Cardiac muscle cell (in vitro differentiated cells and primary cell): ENCODE measurements at places on chromosomes 5 and 9. TPM values are rescaled to one million over a fixed set of nuclear protein-coding genes. Genes with fewer than 3 reads are reported as not detected.
A peak's percentile ranks its signal among the peaks of the same experiment; 100 is the strongest.

Gene TRIM36
- 1.4 and 4.6 TPM in 2 replicates for polyA plus RNA-seq

Gene SCGB3A1
- 0.56 TPM in 1 of 2 replicates, not detected in the other for polyA plus RNA-seq

GRCh38 chr9:84711936-84712335 lies 42.4 kb downstream of the NTRK2 start:
- H3K4me3 ChIP-seq = no peak overlapping the region
- H3K36me3 ChIP-seq = no peaks in the 10 kb centered on the region
- H3K27ac ChIP-seq = no peak overlapping the region
- H3K4me1 ChIP-seq = no peaks in the 10 kb centered on the region
- H3K27me3 ChIP-seq = no peaks in the 10 kb centered on the region

DNA sequence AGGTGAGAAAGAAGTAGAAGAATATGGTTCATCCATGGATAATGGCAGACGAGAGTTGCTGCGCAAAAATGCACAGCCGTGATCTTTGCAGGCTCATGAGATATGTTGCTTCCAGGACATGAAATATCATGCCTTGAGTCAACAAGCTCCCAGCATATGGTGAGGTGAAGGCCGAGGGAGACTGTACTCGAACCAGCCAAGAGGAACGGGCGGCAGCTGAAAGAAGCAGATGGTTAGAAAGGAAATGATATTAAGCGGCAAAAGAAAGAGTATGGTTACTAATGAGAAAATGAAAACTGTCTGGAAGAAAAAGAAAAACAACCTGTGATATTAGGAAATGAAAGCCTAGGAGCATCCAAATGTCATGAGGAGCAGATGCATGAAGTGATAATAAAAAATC lies 344.7 kb upstream of the DAP start:
- DNase-seq = no peak
- no peaks in the 10 kb centered on the region for H3K27me3 ChIP-seq
- no peak overlapping the region for H3K4me3 ChIP-seq
- H3K36me3 ChIP-seq = no peaks in the 10 kb centered on the region

DNA sequence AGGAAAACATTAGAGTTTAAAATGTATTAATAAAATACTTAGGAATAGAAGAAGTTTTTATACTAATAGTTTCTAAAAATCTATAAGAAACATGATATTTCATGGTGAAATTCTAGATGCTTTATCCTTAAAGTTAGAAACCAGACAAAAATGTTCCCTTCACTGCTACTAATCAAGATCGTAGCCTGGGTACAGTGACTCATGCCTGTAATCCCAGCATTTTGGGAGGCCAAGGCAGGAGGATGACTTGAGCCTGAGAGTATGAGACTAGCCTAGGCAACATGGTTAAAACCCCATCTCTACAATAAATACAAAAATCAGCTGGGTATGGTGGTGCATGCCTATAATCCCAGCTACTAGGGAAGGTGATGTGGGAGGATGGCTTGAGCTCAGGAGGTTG lies 30.4 kb upstream of the KLF9 start:
- H3K27ac ChIP-seq = no peak overlapping the region
- DNase-seq = peak; percentile 45
- no peaks in the 10 kb centered on the region for H3K36me3 ChIP-seq

DNA sequence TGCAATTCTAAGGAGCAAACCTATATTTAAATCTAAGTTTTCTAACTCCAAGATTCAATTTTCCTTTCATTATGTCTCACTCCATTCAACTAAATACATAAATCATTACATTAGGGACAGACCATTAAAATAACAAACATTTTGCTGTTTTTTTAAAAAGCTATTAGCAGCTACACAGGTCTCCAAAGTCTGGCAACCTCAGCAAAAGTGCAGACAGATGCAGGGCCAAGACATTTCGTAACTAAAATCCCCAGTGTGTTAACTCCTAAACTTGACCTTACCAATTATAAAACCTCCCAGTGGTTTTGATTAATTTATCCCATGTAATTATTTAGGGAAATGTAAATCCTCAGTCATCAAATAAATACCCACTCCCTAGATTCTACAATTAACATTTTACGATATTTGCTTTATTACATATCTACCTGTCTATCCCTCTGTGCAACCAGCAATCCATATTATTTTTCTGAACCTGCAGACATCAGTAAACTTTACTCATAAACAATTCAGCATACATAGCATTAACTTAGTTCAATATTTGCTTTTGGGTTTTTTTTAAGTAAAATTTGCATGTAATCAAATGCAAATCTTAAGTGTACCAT lies 64.7 kb downstream of the RGS7BP start:
- no peak for DNase-seq
- no peak overlapping the region for H3K4me3 ChIP-seq
- no peaks in the 10 kb centered on the region for H3K36me3 ChIP-seq
- no peak overlapping the region for H3K27ac ChIP-seq
- no peaks in the 10 kb centered on the region for H3K4me1 ChIP-seq

DNA sequence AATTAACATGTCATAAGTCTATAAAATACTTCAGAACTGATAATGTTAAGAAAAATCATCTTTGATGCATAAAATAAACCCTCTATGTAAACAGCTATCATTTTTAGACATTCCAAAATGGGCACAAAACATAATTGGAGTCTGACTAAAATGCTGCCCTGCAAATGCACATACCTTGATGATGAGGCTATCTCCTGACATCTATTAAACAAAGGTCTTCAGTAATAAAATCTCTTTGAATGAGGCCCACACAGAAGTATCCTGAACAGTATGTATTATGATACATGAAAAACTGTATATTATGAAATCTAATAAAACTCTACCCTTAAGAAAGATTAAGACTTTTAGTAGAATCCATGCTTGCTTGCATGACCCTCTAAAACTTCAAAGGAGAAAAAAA lies 66.1 kb downstream of the FBXL17 start:
- no peak overlapping the region for H3K4me3 ChIP-seq
- no peaks in the 10 kb centered on the region for H3K4me1 ChIP-seq
- no peaks in the 10 kb centered on the region for H3K27me3 ChIP-seq

DNA sequence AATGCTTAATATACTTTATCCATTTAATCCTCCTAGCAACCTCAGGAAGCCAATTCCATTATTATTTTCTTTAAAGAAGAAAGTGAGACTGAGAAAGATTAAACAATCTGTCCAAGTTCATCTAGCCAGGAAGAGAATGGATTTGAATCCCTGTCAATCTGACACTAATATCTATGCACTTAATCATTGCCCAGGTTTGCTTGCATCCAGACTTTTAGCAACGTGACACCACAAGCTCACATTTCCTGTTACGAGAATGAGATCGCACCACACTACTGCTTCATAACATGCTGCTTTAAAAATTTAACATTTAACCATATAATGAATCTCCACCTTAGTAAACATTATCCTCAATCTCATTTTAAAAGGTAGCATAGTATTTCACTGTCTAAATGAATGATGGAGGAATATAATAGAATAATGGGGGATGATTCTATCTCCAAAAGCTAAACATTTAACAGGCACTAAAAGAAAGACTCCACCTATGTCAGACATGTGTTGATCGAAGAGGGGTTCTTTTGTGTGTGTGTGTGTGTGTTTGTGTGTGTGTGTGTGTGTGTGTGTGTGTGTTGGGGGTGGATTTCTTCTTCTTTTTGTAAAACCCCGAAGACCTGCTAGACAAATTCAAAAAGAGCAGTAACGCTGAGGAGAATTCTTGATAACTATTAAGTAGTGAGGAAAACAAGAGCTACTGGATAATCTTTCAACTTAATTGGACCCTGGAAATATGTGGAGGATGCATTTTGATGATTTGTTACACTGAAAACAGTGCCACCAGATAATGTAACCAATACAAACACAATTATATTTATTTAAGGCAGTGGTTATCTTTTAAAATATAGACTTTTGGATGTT lies 138.7 kb upstream of the NR3C1 start:
- H3K36me3 ChIP-seq = no peaks in the 10 kb centered on the region
- H3K27ac ChIP-seq = no peak overlapping the region
- DNase-seq = no peak
- no peaks in the 10 kb centered on the region for H3K27me3 ChIP-seq
- H3K4me1 ChIP-seq = no peaks in the 10 kb centered on the region
- H3K4me3 ChIP-seq = no peak overlapping the region

GRCh38 chr9:112894041-112894440 lies 3.4 kb upstream of the SLC46A2 start:
- no peak overlapping the region for H3K4me3 ChIP-seq
- peaks cover 28% of the 10 kb centered on the region for H3K27me3 ChIP-seq
- H3K27ac ChIP-seq = no peak overlapping the region
- DNase-seq = no peak

- no peak overlapping the region for H3K4me3 ChIP-seq
- no peak for DNase-seq
- no peak overlapping the region for H3K27ac ChIP-seq
- H3K4me1 ChIP-seq = no peaks in the 10 kb centered on the region
These were observed 233.6 kb upstream of the TRPC7 start for GRCh38 chr5:136598802-136599404.

DNA sequence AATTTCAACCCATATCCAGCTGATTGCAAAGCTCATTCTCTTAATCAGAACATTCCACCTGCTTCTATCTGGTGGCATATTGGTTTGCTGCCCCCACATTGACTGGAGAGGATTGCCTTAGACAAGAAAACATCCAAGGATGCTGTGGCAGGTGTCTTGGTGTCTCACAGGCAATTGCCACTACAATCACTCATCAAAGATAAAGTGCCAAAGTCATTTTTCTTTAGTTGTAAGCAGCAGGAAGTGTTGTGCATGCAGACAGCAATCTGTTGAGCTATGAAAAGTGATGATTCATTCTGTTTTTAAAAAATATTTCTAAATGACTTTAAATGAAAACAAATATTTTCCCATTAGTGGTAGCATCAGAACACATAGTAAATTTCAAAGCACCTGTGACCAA lies 53.9 kb downstream of the CDH6 start:
- no peak overlapping the region for H3K27ac ChIP-seq
- H3K36me3 ChIP-seq = no peaks in the 10 kb centered on the region
- no peak for DNase-seq
- peaks cover 8% of the 10 kb centered on the region for H3K4me1 ChIP-seq
- no peaks in the 10 kb centered on the region for H3K27me3 ChIP-seq
- H3K4me3 ChIP-seq = no peak overlapping the region

DNA sequence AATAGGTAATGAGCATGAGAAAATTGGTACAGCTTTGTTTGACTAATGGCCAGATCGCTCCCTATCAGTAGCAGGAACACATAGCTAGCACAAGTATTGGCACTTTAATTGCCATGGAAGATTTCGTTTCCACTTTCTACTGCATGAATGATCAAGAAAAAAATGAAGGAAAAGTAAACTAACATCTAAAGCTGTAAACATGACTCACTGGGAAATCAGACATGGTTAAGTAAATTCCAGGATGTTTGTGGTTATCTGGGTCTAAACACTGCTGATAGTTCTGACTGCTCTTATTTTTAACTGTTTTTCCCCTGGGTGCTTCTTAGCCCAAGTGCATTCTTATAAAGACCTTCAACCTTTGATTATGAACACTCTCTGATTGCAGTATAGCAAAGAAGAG lies 388.9 kb downstream of the NR2F1-AS1 start:
- DNase-seq = peak; percentile 77
- no peak overlapping the region for H3K27ac ChIP-seq
- H3K36me3 ChIP-seq = no peaks in the 10 kb centered on the region
- peaks cover 84% of the 10 kb centered on the region for H3K27me3 ChIP-seq
- H3K4me3 ChIP-seq = no peak overlapping the region

DNA sequence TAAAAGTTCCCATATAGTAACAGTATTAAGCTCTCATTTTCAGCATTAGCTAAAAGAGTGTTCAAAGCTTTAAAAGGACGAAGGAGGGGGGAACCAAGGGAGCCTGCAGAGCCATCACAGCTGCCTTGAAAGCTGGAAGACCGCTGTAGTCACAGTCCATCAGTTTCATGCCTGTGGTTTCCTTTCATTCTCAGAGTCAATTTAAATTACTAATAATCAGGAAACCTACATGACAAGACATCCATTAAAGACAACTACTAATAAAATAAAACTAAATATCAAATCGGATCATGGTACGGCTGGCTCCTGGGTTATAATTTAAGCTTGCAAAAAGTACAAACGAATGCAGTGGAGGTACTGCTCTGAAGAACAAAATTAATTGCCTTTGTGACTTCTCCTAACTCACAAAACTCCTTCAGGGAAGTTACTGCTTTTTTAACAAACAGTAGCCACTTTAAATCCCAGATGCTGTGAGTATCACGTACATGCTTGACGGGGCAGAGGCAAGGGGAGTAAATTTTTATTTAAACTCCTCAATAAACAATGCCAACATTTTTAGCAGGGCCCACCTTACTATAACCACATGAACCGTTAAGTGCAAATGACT lies 213.5 kb downstream of the DENND1A start:
- no peaks in the 10 kb centered on the region for H3K36me3 ChIP-seq
- H3K4me3 ChIP-seq = no peak overlapping the region

GRCh38 chr5:150672237-150672883 lies 11.3 kb downstream of the MYOZ3 start:
- peak; percentile 35 for DNase-seq
- H3K27ac ChIP-seq = no peak overlapping the region
- H3K27me3 ChIP-seq = no peaks in the 10 kb centered on the region
- H3K36me3 ChIP-seq = no peaks in the 10 kb centered on the region
- H3K4me3 ChIP-seq = peak overlapping the region; percentile 56
- no peaks in the 10 kb centered on the region for H3K4me1 ChIP-seq

DNA sequence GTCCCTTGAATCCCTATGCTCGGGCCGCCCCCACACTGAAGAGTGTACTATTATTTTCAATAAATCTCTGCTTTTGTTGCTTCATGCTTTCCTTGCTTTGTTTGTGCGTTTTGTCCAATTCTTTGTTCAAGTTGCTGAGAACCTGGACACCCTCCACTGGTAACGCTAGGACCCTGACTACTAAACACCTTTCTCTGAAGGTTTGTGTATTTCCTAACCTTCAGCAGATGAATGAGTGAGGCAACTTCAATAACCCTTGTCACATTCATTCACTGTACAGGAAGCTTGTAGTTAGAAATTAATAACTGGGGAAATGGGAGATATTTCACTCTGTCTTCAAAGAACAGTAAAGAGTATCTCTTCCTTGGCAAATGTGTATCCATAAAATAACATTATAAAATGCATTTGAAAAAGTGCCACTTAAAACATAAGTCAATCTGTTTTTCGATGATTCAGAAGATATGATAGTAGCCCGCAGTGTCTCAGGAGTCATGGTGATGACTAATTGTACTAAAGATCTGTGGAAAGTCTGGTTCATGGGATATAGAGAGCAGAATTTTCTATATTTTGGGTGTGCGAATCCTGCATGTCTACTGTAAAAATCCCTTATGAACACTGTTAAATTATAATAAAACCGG lies 43.2 kb upstream of the ANKH start:
- DNase-seq = no peak
- no peak overlapping the region for H3K4me3 ChIP-seq
- H3K27ac ChIP-seq = no peak overlapping the region
- H3K4me1 ChIP-seq = peaks cover 5% of the 10 kb centered on the region

- no peaks in the 10 kb centered on the region for H3K27me3 ChIP-seq
- no peak overlapping the region for H3K27ac ChIP-seq
- no peak overlapping the region for H3K4me3 ChIP-seq
- H3K4me1 ChIP-seq = peaks cover 19% of the 10 kb centered on the region
- no peaks in the 10 kb centered on the region for H3K36me3 ChIP-seq
These were observed 403.1 kb upstream of the ZNF608 start for GRCh38 chr5:125149527-125149926.
